Activated naive CD8-positive, alpha-beta T cell treated with anti-CD3 and anti-CD28 coated beads, Interleukin-2, amount 50 U/mL, for 24 hours (primary cell): ENCODE measurements at places on chromosomes 11 and 22.

DNA sequence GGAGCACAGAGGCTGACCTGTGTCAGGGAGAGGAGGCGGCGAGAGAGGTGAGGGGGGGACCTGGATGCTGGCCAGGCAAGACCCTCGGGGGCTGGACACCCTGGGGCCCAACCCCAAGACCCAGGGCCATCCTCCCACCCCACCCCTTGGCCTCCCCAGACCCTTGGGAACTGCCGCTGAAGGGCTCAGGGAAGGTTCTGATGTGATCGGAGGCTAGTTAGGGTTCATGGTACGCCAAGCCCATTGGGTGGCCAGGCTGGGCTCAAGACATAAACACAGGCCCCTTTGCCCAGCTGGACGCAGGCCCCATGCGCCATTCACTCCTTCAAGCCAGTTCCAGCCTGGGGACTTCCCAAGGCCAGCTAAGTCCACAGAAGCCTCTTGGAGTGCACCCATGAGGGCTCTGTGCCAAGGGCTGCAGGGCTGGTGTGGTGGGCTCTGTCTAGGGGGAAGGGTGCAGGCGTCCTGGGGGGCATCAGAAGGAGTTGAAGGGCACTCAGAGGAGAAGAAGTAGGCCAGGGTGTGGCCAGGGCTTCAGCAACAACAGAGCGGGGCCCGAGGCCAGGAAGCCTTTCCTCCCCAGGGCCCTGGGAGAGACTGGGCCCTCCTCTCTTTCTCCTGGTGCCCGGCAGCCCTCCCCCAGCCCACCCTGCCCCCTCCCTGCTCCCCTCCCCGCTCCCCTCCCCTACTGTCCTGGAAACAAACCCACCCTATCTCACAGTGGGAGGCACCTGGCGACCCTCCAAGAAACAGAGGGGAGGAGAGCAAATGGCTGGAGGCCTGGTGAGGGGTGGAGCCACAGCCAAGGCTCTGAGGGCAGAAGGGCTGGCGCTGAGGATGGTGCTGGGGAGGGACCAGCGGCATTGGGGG, 12.9 kb downstream of the TSPAN32 start:
- DNase-seq = no peak
- H3K27me3 ChIP-seq = no peaks in the 10 kb centered on the region

- H3K4me3 ChIP-seq = peak within 1 kb of the TSS; percentile 78
- DNase-seq = no peak
- H3K27ac ChIP-seq = peak within 1 kb of the TSS; percentile 46
- peaks cover 13% of the 10 kb centered on the region for H3K4me1 ChIP-seq
Observed at GRCh38 chr11:66728693-66729385, at the start of gene SPTBN2. SPTBN2 (minus strand) TSS chr11:66729216; CDS start chr11:66721240, 7,976 bp downstream.

- H3K27me3 ChIP-seq = no peaks in the 10 kb centered on the region
- H3K4me1 ChIP-seq = peaks cover 46% of the 10 kb centered on the region
- peak overlapping the region; percentile 36 for H3K27ac ChIP-seq
- DNase-seq = no peak
Observed at GRCh38 chr11:6356503-6357055, 33.7 kb upstream of the SMPD1 start.

- no peaks in the 10 kb centered on the region for H3K4me1 ChIP-seq
- DNase-seq = no peak
- H3K27ac ChIP-seq = no peak overlapping the region
- H3K4me3 ChIP-seq = no peak overlapping the region
Observed at GRCh38 chr11:11967669-11968510, 40.5 kb downstream of the DKK3 start.

DNA sequence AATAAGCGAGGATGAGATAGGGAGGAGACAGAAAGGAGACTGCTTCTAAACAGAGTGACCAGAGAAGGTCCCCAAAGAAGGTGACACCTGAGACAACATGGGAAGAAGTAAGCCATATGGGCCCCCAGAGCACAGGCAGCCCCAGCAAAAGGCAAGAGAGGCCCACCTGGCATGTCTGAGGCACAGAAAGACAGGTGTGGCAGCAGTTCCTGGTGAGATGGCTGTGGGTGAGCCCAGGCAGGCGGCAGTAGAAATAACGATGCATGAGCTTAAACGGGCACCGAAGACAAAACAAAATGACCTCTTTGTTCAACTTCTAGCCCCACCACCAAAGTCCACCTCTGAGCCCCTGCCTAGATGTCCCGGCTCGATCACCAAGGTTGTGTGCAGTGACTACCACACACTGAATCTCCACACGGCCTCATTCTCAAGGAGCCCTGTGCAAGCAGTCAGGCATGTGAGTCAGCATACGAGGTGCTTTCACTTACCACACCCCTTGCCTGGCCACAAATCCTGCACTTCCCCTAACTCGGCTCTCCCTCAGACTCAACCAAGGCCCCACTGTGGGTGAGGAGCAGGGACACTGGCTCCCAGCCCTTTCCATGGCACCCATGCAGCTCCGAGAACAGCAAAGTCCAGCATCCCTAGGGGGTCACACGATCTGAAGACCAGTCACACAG, 77.6 kb downstream of the PACSIN2 start:
- H3K27me3 ChIP-seq = no peaks in the 10 kb centered on the region
- peaks cover 75% of the 10 kb centered on the region for H3K4me1 ChIP-seq
- peaks cover 3% of the 10 kb centered on the region for H3K36me3 ChIP-seq

- H3K36me3 ChIP-seq = no peaks in the 10 kb centered on the region
- peaks cover 8% of the 10 kb centered on the region for H3K27me3 ChIP-seq
- peak overlapping the region; percentile 82 for H3K4me3 ChIP-seq
- peaks cover 11% of the 10 kb centered on the region for H3K4me1 ChIP-seq
- DNase-seq = no peak
- no peak overlapping the region for H3K27ac ChIP-seq
Observed at GRCh38 chr11:561148-562003, 606 bp downstream of the RASSF7 start.

- no peaks in the 10 kb centered on the region for H3K36me3 ChIP-seq
- peaks cover 3% of the 10 kb centered on the region for H3K27me3 ChIP-seq
- H3K27ac ChIP-seq = no peak overlapping the region
- H3K4me3 ChIP-seq = no peak overlapping the region
Observed at GRCh38 chr11:34313099-34313517, 44.7 kb downstream of the ABTB2 start.

DNA sequence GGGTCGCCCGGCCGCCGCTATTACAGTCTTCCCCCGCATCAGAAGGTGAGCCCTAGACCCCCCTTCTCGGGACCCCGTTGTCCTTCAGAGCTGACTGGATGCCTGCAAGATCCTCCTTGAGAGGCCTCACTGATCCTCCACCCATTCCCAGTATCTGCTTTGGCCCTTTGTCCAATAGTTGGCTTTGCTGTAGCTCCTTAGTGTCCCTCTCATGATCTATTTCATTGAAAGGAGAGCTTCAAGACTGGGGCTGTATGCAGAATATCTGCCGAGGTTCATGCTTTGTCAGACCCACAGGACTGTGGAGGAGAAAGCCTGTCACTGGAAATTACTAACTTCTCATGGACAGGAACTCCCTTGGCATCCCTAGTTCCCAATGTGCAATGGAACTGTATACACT, 499 bp downstream of the DLAT start:
- peaks cover 40% of the 10 kb centered on the region for H3K36me3 ChIP-seq
- H3K27ac ChIP-seq = peak overlapping the region; percentile 99
- no peak for DNase-seq
- peaks cover 25% of the 10 kb centered on the region for H3K4me1 ChIP-seq
- no peaks in the 10 kb centered on the region for H3K27me3 ChIP-seq

DNA sequence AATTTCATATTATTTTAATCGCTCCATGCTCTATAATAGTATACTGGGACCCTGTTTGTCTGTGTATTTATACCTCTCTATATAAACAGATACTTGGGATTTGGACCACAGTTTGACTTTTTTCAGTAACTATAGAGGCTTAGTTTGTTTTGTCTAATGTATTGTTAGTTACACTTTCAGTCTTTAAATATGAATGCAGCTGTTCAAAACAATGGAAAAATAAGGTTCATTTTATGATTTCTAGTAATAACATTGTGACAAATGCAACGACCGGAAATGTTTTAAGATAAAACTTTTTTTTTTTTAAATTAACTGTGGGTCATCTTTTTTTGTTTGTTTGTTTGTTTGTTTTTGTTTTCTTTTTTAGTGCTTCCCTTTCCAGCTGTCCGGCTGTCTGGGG, 133.5 kb downstream of the ARHGAP42 start:
- no peaks in the 10 kb centered on the region for H3K27me3 ChIP-seq
- H3K27ac ChIP-seq = no peak overlapping the region
- no peaks in the 10 kb centered on the region for H3K36me3 ChIP-seq
- no peak for DNase-seq
- no peaks in the 10 kb centered on the region for H3K4me1 ChIP-seq

DNA sequence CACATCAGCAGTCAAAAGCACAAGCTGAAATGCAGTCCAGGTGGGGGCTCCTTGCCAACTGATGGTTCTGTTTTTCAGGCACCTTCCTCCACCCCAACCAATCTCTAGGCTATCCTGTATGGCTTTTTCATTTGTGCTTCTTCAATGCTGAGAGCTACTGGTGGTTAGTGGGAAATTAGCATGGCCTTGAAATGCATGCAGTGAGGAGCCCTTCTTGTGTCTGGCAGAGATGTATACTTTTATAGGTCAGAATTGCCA, 167.4 kb downstream of the NAV2 start:
- no peak overlapping the region for H3K27ac ChIP-seq
- no peaks in the 10 kb centered on the region for H3K36me3 ChIP-seq
- DNase-seq = no peak
- no peaks in the 10 kb centered on the region for H3K4me1 ChIP-seq
- H3K4me3 ChIP-seq = no peak overlapping the region

GRCh38 chr11:1735271-1735670, 15.1 kb downstream of the IFITM10 start:
- no peak overlapping the region for H3K27ac ChIP-seq
- DNase-seq = no peak
- no peak overlapping the region for H3K4me3 ChIP-seq
- H3K36me3 ChIP-seq = peaks cover 5% of the 10 kb centered on the region
- peaks cover 20% of the 10 kb centered on the region for H3K27me3 ChIP-seq
- peaks cover 20% of the 10 kb centered on the region for H3K4me1 ChIP-seq

DNA sequence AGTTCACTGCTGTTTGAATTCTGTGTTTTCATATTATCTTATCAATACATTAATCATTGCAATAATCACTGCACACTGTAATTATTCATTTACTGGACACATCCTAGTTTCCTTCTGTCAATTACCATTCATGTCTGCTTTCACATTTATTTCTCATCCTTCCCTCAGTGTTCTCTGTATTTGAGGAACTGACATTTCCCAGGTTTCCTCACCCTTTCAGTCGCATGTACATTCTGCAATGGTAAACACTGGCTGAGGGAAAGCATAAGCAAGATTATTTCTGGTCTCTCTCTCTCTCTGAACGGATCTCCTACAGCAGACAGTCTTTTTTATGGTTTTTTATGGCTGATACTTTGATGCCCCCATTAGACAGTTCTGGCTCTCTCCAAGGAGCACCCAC, 4.2 kb upstream of the HBD start:
- H3K27me3 ChIP-seq = peaks cover 4% of the 10 kb centered on the region
- DNase-seq = no peak
- H3K27ac ChIP-seq = no peak overlapping the region
- H3K36me3 ChIP-seq = no peaks in the 10 kb centered on the region

DNA sequence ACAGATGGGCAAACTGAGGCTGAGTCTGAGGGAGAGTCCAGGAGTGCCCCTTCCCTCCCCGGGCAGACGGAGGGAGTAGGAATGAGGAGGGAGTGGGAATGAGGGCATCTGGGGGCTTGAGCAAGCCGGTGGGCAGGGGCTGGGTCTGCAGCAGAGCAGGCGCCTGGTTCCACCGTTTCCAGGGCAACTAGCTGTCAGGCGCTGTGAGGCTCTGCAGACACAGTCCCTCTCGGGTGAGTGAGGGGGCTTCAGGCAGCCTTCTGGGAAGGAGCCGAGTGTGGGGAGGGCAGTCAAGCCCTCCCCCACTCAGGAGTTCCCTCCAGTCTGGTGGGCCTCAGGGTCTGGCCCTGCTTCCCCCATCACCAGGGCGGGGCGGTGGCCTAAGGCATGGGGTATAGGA, 19.0 kb downstream of the TMEM258 start:
- no peak for DNase-seq
- no peak overlapping the region for H3K4me3 ChIP-seq
- H3K4me1 ChIP-seq = peaks cover 12% of the 10 kb centered on the region
- H3K36me3 ChIP-seq = no peaks in the 10 kb centered on the region

GRCh38 chr11:87976009-87976408, 199.2 kb downstream of the RAB38 start:
- H3K27me3 ChIP-seq = peaks cover 2% of the 10 kb centered on the region
- no peak for DNase-seq
- H3K4me1 ChIP-seq = no peaks in the 10 kb centered on the region
- no peak overlapping the region for H3K27ac ChIP-seq

DNA sequence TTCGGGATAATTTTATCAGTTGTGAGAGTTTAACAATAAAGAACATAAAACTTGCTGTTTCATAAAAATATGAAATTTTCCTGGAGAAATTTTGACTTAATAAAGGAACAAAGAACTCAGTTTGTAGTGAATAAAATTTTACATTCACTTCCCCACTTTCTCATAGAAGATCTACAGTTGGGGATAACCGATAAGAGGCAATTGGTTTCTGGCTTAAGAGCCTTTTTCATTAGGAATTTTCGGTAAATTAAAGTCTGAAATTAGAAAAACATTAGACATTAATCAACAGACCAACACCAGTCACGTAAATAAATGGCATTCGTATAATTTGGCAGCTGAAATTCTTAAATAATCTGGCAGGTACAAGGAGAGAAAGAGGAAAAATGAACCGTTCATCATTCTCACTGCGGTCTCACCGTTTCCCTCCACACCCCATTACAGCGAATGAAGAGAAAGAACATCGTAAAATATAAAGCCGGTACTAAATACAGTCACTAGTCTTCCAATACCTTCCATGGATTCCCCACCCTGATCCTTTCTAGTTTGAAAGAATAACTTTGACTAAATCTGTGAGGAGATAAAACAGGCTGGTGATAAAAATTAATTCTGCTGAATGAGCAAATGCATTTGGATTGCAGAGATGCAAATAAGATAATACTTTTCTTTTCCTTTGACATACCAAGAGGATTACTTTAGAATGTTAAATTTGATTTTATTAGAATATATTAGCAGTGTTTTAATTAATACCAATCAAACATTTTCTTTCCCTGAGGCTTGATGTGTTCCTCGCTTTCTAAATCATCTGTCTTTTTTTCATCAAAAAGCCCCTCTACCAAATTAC, 19.5 kb downstream of the BLID start:
- H3K4me1 ChIP-seq = peaks cover 8% of the 10 kb centered on the region
- H3K4me3 ChIP-seq = no peak overlapping the region
- no peak overlapping the region for H3K27ac ChIP-seq
- DNase-seq = no peak
- peaks cover 47% of the 10 kb centered on the region for H3K27me3 ChIP-seq
- H3K36me3 ChIP-seq = no peaks in the 10 kb centered on the region

GRCh38 chr11:102610200-102610599, 14.9 kb downstream of the MMP20 start:
- no peak overlapping the region for H3K27ac ChIP-seq
- peaks cover 12% of the 10 kb centered on the region for H3K4me1 ChIP-seq
- no peak for DNase-seq
- H3K4me3 ChIP-seq = no peak overlapping the region
- H3K27me3 ChIP-seq = no peaks in the 10 kb centered on the region
- no peaks in the 10 kb centered on the region for H3K36me3 ChIP-seq

GRCh38 chr11:28461338-28461737, 353.1 kb downstream of the METTL15 start:
- no peaks in the 10 kb centered on the region for H3K36me3 ChIP-seq
- no peak overlapping the region for H3K27ac ChIP-seq
